ENCODE measurements at places on chromosomes 11 and 22. TPM values are rescaled to one million over a fixed set of nuclear protein-coding genes. Genes with fewer than 3 reads are reported as not detected.

DNA sequence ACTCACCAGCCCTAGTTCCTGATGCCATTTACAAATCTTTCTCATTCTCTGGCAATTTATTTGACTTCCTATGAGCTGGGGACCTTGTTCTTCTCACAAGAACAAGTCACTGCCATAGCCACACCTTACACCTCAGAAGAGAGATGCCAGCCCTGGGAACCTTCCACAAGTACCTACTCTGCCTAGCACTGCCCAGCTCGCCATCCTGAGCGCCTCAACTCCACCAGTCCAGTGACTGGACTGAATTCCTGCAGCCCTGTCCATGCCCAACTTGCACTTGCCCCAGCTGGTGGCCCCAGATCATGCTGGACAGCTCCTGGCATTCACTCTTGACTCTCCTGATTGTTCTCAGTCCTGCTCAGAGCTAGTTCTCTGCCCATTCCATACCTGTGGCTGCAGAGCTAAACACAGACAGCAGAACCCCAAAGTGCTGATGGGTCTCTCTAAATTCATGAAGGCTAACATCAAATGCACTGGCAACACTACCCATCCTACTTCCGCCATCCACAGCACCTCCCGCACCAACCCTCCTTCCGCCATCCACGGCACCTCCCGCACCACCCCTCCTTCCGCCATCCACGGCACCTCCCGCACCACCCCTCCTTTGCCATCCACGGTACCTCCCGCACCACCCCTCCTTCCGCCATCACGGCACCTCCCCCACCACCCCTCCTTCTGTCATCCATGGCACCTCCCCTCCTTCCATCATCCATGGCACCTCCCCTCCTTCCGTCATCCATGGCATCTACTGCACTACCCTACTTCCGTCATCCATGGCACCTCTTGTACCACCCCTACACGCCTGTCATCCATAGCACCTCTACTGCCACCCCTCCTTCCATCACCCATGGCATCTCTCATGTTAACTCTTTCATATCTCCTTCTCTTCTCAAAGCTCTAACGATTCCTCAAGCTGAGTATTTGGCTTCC, 23.6 kb upstream of the SLC25A1 start:
- DNase-seq: no peak

- no peak for DNase-seq
Observed at GRCh38 chr11:95586155-95586554, 203.4 kb downstream of the FAM76B start.

DNA sequence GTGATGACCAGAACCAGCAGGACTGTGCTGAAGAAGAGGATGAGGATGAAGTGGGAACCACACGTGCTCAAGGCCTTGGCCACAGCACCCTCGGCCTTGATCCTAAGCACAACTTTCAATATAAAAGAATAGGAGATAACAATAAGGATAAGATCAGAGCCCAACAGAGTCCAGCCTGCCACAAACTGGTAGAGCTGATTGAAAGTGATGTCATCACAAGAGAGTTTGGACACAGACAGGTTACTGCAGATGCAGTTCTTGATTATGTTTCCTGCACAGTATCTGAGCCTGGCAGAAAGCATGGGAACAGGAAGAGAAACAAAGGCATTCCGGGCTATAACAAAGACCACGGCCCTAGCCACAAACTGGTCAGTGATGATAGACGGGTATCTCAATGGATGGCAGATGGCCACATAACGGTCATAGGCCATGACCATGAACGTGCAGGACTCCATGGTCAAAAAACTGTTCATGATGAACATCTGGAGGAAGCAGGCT, 4.5 kb downstream of the OR56A4 start:
- DNase-seq: no peak

DNA sequence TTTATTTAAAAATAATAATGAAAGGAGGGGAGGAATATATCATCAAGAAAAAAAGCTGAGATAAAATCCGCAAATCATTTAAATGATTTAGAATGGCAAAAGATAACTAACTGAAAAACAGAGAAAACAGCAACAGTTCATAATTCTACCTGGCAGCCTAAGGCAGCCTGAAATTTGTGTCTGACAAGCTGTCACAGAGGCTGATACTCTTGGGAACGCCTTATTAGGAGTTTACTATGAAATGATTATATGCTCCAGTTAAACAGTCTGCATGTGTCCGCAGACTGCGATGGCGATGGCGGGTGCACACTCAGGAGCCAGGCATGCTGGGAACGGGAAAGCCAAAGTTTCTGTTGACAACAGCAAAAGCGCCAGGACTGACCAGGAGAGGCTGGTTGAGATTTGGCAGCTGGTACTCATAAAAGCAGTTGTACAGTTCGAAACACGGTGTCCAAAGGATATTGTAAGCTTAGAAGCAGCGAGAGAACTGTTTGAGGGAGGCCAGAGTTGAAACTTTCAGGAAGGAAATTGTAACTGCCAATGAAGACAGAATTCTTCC, 172.9 kb upstream of the MPPED2 start:
- no peak for DNase-seq

DNA sequence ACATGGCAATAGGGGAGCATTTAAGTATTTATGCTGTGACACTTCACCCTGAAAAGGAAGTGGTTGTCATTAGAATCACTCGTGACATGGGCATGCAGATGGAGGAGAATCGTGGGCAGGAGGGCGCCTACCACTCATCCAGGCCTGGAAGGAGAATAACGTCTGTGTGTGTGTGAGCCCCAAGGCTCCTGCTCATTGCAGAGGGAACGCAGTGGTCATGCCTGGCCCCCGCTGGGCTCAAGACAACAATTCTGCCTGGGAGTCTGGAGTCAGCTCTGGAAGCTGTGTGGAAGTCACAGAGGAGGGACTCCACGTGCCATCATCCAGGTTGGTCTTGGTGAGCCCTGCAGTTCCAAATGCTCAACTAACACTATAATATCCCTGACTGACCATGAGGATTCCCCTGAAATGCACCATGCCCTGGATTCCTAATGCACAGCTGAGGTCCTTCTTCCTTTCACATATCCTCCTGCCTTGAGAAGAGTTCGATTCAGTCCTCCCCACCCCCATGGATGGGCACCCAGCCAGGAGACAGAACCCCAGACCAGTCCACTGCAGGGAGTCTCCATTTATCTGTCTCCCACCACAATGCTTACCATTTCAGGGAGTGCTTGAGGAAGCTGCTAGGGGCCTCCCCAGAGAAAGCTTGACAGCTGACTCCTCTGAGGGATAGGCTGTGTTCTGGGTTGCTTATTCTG, 446.9 kb upstream of the B3GAT1 start:
- DNase-seq: no peak

GRCh38 chr11:14414470-14415461, 55.8 kb upstream of the RRAS2 start:
- no peak for DNase-seq

DNA sequence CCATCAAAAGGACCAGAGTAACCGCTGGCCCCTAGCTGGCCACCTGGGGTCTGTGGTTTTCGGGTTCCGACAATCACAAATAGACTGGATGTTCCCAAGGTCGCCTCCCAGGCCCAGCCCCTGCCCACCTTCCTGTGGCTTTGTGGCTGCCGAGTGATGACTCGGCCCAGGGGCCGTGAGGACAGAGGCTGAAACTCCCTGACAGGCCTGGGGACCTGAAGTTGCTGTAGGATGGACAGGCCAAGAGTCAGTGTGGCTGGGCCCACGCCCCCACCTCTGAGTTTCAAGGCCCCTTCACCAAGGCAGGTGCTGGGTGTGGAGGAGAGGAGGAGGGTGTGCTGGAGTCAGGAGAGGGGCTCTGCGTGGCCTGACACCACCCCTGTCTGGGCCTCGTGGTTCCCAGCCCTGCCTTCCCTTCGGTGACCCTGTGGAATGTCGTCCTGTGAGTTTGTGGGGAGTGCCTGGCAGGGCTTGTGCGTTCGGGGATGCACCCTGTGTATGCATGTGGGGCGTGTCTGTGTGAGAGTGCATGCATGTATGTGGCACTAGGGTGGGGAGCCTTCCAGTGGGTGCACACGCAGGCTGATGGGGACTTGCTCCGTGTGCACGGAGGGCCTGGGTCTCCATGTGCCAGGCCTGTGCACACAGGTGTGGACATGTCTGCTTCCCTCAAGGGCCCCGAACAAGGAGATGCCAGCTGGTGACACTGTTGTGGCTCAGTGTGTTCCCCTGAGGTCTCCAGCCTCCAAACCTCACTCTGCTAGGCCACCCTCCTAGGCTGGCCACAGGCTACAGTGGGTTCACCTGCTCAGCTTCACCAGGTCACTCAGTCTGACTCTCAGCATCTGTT, 8.4 kb upstream of the MGAT3 start:
- no peak for DNase-seq

DNA sequence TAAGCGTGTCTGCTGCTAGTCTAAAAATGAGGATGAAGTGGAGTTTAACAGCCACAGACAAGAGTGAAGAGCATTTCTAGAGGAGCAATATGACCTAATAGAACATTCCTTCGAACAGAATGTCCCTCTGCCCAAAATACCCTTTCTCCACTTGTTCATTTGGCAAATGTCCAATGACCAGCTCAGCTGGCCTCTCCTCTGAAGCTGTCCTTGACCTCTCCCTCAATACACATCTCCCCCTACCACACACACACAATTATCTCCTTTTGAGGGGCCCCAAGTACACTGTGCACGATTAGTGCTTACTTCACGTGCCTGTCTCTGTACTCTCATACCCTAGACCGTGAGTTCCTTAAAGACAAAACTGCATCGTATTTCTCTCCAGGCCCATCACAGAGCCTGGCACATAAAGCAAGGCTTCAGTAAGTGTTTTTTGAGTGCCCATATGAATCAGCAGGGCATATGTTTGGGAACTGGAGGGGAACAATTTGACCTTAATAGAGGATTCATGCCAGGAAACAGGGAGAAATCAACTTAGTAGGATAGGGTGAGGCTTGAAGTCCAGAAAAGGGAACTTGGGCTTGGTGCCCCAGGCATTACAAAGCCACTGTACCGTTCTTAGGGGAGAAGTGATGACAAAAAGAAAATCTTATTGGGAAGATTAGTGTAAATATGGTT, 18.1 kb upstream of the NCAM1 start:
- DNase-seq: no peak

DNA sequence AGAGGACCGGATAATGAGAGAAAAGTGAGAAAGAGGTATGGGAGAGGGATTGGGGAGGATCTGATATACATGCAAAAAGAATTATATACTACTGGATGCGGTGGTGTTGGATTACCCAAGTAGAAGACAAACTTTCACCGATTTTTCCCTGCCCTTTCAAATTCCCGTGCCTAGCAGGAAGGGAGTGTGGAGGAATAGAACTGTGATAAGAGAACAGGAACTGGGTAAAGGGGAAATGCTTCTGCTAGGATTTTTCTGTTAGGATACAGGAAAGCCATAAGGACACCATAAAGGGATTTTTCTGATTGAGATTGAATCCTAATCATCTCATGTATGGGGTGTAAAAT, 480 bp upstream of the MTMR2 start:
- DNase-seq: no peak

DNA sequence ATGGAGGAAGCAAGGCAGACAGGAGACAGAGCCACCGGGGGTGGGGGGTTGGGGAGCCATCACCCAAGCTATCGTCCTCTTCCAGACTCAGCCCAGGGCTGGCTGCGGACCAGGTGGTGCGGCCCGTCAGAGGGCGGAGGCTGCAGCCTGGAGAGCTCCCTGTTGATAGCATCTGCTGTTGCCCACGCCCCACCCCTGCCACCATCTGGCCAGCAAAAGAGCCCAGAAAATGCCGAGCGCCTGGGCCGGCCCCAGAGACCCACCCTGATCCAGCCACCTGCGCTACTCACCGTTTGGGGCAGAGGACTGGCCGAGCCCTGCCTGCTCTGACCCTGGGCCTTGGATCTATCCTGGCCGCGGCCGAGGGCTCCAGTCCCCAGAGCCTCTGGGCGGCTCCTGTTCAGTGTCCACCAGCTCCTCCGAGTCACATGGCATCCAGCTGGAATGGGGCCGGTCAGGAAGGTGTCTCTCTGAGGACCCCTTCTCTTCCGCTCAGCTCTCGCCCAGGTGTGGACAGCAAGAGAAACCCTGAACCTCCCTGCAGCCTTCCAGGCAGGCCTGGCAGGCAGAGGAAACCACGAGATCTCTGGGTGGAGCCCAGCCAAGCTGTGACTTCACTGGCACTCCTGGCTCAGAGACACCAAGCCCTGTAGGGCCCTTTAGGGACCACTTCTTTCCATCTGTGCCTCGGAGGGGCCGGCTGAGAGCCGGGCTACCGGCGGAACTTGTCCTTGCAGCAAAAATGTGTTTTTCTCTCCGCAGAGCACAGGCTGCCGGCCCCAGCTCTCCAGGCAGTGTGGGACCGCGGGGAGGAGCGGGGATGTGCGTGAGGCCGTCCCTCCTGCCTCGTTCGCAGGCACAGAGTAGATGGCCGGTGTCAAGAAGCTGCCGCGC, at the start of gene MRGPRE:
MRGPRE (minus strand) TSS at position 567 of the 894 bp plus-strand sequence. CDS start 3,618 bp downstream, outside the sequence.
- no peak for DNase-seq

DNA sequence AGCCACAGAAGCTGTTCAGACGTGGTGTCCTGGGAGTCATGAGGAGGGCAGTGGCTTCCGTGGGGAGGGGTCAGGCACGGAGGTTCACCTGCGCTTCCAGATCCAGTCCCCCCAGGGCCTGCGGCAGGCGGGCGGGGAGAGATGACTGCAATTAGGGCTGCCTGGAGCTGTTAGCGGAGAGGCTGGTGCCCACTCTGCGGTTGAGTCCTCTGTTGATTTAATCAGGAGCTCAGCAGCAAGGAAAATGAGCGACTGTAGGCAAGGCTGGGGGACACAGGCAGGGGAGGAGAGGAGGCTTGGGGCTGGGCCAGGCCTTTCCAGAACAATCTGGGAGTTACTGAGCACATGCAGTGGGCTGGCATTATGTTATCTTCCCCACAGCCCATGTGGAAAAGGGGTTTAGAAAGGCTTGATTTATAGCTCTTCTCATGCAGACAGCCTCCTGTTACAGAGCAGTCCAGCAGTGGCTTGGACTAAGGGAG, 13.1 kb downstream of the PLCB3 start:
- no peak for DNase-seq

DNA sequence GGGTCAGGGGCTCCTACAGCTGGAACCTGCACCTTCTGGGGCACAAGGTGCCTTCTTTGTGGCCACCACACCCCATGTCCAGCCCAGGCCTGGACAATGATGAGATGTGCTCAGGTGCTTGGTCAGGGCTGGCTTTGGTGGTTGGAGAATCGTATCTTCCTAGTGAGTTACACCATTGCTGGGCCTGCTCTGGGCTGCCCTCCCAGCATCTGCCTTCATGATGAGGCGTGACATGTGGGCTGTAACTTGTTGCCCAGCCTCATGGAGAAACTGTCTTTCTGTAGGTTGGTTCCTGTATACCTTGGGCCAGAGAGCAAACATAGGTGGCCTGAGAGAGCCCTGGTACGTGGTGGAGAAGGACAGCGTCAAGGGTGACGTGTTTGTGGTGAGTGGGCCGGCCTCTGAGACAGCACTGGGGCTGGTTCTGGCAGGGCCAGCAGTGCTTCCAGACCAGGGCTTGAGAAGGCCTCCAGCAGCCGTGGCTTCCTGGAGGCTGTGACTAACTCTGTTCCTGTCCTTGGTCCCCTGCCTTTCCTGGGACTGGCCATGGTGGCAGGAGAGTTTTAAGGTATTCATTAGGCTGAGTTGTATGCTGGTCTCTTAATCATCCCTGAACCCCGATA, 18.1 kb downstream of the TRMU start:
- DNase-seq: no peak

Gene MRGPRE
- total RNA-seq: not detected

Gene OR5A1
- total RNA-seq: not detected

Gene HEPN1
- total RNA-seq: not detected

Gene CRYAB
- total RNA-seq: 387 TPM

Gene MCHR1
- total RNA-seq: 0.41 TPM
